Sigmoid colon (tissue), 7 donors: ENCODE measurements at places on chromosomes 1 and 21. TPM values are rescaled to one million over a fixed set of nuclear protein-coding genes. Genes with fewer than 3 reads are reported as not detected.

The LCE1B gene
- total RNA-seq, result not detected

The SPRR2G gene
- not detected for total RNA-seq

The C1orf116 gene
- total RNA-seq, result 0.36 TPM

DNA sequence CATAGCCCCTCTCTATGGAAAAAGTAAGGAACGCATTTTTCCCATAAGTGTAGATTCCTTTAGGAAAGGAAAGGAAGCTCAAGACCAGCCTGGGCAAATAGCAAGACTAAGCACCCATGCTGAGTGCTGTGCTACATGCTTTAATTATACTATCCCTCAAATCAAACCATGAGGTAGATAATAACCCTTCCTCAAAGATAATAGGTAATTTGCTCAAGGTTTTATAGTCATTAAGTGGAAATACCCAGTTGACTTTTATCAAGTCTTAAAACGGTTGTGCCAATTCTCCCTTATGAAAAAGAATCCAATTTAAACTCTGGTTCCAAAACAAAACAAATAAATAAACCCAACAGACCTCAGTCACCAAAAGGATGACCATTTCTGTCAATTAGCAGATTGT lies 3.4 kb downstream of the KIAA0319L start:
- H3K4me1 ChIP-seq, result peaks cover 41% of the 10 kb centered on the region
- DNase-seq, result no peak
- H3K4me3 ChIP-seq, result no peak overlapping the region
- H3K36me3 ChIP-seq, result peaks cover 21% of the 10 kb centered on the region
- no peaks in the 10 kb centered on the region for H3K27me3 ChIP-seq

- H3K4me1 ChIP-seq, result no peaks in the 10 kb centered on the region
- no peaks in the 10 kb centered on the region for H3K36me3 ChIP-seq
- no peaks in the 10 kb centered on the region for H3K27me3 ChIP-seq
- H3K4me3 ChIP-seq, result no peak overlapping the region
- DNase-seq, result no peak
Observed at GRCh38 chr1:104830534-104830933, 1080.8 kb downstream of the AMY1C start.

GRCh38 chr1:3659093-3659492 lies 6.8 kb downstream of the TP73 start:
- H3K4me3 ChIP-seq, result no peak overlapping the region
- H3K36me3 ChIP-seq, result no peaks in the 10 kb centered on the region

- H3K4me1 ChIP-seq, result no peaks in the 10 kb centered on the region
- DNase-seq, result no peak
- no peak overlapping the region for H3K4me3 ChIP-seq
Observed at GRCh38 chr1:18397641-18398040, 83.1 kb upstream of the KLHDC7A start.

GRCh38 chr1:48645883-48646282 lies 130.8 kb downstream of the BEND5 start:
- no peak for DNase-seq
- no peaks in the 10 kb centered on the region for H3K27me3 ChIP-seq
- H3K27ac ChIP-seq, result no peak overlapping the region

- peaks cover 8% of the 10 kb centered on the region for H3K4me1 ChIP-seq
- no peak overlapping the region for H3K27ac ChIP-seq
- no peaks in the 10 kb centered on the region for H3K27me3 ChIP-seq
- no peak for DNase-seq
- H3K36me3 ChIP-seq, result no peaks in the 10 kb centered on the region
Observed at GRCh38 chr1:117321680-117322609, 45.3 kb upstream of the MAN1A2 start.

GRCh38 chr1:57833296-57833695 lies 409.4 kb upstream of the DAB1 start:
- H3K4me1 ChIP-seq, result no peaks in the 10 kb centered on the region
- DNase-seq, result no peak
- no peaks in the 10 kb centered on the region for H3K36me3 ChIP-seq
- no peaks in the 10 kb centered on the region for H3K27me3 ChIP-seq
- no peak overlapping the region for H3K27ac ChIP-seq
- no peak overlapping the region for H3K4me3 ChIP-seq
